Heart left ventricle (tissue), 16 donors: ENCODE measurements at places on chromosomes 16 and 17. TPM values are rescaled to one million over a fixed set of nuclear protein-coding genes. Genes with fewer than 3 reads are reported as not detected.

DNA sequence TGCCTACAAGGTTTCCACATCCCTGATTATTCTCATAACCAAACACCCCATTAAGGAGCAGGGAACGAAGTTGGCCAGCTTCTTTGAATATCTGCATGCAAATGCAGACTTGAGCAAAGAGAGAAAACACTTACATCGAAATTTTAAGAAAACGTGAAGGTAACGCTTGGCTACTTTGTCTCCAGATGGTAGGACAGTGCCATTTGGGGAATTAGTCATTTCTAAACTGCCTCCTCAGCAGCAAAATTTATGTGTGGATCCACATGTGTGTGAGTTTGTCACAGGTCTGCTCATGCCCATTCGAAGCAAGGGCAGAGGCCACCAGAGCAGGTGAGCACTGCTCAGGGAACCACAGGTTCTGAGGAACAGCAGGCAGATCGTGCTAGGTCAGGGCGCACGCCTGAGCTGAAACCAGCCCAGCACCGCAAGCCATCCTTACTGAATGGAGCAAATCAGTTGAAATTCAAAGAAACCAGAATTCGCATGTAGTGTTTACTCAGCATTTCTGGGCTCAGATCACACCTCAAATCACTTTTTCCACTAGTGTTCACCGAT, 80.1 kb downstream of the SOCS1 start:
- no peak for DNase-seq

GRCh38 chr16:89522287-89522686, 14.1 kb downstream of the SPG7 start:
- DNase-seq: no peak

GRCh38 chr17:1820528-1821252, 9.0 kb downstream of the SMYD4 start:
- DNase-seq: no peak

DNA sequence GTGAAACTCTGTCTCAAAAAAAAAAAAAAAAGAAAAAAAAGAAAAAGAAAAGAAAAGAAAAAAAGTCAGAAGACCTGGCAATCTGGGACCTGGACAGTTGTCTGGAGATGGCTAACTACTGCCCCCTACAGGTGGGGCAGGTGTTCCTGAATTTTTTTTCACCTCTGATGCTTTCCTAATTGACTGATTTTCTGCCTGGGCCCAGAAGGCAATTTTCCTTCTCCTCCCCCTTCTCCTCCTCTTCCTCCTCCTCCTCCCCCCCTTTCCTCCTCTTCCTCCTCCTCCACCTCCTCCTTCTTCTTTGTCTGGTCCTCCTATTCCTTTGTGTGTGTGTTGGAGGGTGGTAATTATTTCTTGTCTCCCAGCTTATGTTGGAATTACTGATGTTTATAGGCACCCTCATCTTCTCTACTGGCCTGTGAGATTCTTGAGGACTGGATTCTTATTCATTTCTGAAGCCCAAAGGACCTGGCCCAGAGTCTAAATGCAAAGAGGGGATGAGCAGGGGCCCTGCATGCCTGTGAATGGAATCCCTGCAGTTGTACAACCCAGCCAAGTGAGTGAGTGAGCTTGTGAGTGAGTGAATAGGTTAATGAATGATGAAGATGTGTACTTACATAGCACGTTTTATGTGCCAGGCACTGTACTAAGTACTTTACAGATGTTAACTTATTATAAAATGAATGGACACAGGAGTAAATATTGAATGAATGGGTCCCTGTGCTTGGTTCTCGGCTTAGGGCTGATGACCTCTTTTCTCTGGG, 26.9 kb downstream of the IRX5 start:
- DNase-seq: no peak

Gene CD300H
- polyA plus RNA-seq: not detected

DNA sequence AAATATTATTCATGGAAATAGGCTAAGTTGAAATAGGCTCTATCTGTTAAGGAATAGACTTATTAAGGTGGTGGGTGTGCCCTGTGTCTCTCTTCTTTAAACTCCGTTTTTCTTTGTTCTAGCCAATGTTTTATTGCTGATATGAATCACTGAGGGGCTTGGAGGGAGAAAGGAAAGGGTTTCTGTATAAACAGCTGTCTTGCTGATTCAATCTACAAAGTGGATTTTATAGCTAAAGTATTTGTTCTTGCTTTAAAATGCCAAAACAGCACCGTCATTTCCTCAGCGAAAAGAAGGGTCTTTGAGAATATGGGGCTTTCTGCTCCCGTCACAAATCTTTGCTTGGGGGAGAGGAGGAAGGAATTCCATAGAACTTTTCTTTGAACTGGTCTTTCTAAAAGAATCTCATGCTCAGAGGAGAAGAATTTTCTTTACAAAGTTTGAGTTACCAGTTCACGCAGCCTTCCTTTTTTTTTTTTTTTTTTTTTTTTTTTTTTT, 39.3 kb downstream of the MSI2 start:
- DNase-seq: no peak

DNA sequence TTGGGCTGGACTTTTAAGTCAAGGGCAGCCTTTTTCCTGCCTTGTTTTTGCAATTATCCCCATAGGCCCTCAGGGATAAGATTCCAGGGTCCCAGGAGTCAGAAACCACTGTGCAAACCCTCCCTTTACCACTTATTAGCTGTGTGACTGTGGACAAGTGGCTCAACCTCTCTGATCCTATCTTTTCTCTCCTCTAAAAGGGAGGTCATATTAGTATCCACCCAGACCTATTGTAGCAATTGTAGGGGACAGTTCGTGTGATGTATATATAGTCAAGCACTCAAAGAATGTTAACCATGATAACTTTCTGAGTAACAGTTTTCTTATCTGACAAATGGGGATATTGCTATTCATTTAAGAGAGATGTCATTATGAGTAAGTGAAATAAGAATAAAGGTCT, 68.2 kb downstream of the IRX5 start:
- no peak for DNase-seq

GRCh38 chr17:7326186-7326585, 2.9 kb downstream of the NEURL4 start:
- DNase-seq: no peak

- no peak for DNase-seq
These were observed 308.2 kb upstream of the IRX3 start for GRCh38 chr16:54594601-54595391.

Gene C17orf107
- polyA plus RNA-seq: 0.69 TPM
